Activated naive CD4-positive, alpha-beta T cell (primary cell): ENCODE measurements at places on chromosomes 2 and 18.

DNA sequence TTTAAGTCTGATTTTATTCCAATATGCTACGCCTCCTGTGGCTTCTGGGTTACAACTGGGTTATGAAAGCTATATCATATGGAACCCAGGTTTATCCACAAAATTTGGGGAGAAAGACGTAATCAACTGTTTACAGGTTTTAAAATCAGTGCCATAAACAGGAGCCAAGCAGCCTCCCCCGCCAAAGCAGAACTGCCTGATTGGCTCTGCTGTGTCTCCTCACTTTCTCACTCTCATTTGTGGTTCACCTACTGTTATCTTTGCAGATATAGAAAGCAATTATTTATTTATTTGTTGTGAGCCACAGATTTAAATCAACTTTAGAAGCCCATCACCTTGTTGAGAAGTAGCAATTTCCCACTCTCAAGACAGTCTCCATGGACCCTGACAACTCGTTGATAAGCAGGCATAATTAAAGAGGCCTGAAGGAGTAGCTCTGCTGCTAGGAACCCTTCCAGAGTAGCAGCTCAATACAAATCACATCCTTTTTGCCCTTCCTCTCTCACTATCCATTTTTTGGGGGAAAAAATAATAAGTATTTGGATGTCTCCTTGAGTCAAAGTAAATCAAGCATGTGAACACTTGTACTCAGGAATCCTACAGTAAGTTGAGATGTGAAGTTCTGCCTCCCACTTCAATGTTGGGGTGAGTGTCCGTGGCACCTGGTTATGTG is 191.0 kb upstream of the CCDC150 start:
- no peak for DNase-seq

GRCh38 chr18:62329691-62330454 is 4.8 kb downstream of the TNFRSF11A start:
- DNase-seq = no peak

GRCh38 chr2:30960213-30960612 is 153.0 kb upstream of the CAPN13 start:
- no peak for DNase-seq

- DNase-seq = no peak
Observed at GRCh38 chr18:5571666-5572065, 27.9 kb upstream of the EPB41L3 start.

GRCh38 chr2:238160206-238161129 is 1.7 kb downstream of the ERFE start:
- DNase-seq = no peak

DNA sequence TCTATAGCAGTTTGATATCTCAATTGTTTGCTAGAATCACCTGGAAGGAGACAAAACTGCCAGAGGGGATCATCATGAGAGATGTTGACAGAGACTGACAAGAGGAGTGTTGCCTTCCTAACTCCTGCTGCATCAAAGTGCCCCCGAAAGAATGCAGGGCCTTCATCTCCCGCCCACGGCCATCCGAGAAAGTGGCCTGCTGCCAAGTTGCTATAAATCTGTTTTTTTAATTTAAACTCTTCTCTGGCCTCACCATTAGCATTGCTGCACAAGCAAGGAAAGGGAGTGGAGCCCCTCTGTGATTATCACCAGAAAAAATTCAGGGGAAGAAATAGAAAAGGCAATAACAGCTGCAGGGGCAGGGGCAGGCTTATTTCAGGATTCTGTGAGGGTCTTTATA is 238.1 kb upstream of the EPHA4 start:
- DNase-seq = no peak

- no peak for DNase-seq
Observed at GRCh38 chr18:2451556-2451955, 119.7 kb downstream of the METTL4 start.
